ENCODE measurements at places on chromosomes 11 and 22.

GRCh38 chr11:3859373-3859881 is 4.0 kb downstream of the STIM1 start:
- DNase-seq, result no peak

- no peak for DNase-seq
These were observed 103.2 kb upstream of the GRK3 start for GRCh38 chr22:25461301-25461700.

DNA sequence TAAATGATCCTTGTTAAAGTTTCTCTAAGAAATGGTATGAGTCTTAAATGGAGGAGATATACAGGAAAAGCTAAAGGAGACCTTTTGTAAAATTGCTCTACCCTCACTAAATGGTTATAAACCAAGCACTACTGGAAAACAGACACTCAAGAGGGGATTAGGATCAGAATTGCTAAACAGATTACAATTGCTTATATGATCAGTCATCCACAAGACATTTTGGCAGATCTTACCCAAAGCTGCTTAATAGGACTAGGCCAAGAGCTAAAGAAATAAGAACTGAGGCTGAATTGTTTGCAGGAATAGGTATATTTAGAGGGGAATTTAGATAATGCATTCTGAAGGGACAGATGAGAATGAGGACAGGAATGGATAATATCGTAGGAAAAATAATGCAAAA is 9.5 kb downstream of the HARBI1 start:
- DNase-seq, result no peak

DNA sequence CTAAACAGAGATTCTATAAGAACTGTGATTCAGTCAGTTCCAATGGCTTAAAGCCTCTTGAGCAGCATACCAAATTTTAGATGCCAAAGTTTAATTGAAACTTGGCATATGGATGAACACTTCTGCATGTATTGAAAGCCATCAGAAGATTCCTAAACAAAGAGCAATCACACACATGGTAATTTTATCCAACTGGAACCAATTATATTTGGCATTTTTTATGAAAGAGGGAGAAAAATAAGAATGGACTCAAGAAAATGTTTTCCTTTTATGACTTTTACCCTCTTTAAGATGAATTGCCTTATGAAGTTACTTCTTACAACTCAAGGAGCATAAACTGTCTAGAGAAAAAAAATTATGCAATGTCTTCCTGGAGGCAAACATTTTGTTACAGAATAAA is 7.4 kb downstream of the TRPC6 start:
- no peak for DNase-seq

DNA sequence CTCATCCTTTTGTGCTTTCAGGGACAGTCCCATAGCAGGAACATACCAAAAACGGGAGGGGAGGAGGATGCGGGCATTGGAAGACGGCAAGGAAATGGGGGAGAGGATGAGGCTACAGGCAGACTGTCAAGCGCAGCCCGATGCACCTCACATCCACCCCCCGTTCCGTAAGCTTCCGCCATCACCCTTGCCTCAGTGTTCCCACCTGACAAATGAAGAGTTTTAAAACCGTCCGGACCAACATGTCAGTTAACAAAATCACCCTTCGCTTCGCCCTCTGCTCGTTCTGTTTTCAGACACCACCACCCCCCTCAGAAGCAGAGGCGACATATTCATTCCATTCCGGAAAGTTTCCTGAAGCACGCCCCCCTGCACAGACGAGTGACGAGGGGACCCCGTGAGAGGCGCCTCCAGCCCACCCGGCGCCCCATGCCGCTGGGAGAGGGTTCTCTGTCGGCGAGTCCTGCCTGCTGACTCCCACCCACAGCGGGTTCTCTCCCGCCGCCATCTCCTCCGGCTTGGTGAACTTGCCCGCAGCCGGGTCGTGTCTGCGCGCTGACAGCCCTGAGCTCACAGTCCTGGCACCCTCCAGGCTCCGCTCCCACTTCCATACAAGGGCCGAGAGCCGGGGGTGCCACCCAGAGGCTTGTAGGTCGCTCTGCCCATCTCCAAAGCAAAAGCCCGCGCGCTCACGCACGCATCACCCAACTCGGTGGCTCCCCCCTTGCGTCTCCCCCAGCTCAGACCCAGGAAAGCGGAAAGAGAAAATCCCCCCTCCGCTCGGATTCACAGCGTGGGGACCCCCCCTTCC is 1.5 kb downstream of the IGSF9B start:
- DNase-seq, result peak; percentile 39

DNA sequence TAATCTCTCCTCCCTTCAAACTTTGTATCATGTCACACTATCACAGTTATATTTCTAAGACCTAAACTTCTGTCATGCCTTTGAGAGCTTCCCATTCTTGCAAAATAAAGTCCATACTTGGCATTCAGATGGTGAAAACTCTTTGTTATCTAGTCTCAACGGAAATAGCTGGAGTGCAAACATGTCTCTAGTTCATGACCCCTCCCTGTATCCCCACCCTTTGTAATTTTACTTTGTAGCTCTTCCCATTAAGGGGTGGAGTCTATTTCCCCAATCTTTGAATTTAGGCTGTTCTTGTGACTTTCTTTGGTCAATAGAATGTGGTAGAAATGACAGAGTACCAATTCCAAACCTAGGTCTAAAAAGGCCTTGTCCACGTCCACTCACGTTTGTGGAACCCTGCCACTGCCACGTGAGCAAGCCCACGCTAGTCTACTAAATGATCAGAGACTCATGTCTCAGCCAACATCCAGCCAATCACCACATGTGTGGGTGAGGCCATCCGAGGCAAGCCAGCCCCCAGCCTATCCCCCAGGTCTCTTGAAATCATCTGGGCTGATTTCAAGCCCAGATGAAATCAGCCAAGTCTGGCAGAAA is 23.4 kb downstream of the SLN start:
- DNase-seq, result no peak

DNA sequence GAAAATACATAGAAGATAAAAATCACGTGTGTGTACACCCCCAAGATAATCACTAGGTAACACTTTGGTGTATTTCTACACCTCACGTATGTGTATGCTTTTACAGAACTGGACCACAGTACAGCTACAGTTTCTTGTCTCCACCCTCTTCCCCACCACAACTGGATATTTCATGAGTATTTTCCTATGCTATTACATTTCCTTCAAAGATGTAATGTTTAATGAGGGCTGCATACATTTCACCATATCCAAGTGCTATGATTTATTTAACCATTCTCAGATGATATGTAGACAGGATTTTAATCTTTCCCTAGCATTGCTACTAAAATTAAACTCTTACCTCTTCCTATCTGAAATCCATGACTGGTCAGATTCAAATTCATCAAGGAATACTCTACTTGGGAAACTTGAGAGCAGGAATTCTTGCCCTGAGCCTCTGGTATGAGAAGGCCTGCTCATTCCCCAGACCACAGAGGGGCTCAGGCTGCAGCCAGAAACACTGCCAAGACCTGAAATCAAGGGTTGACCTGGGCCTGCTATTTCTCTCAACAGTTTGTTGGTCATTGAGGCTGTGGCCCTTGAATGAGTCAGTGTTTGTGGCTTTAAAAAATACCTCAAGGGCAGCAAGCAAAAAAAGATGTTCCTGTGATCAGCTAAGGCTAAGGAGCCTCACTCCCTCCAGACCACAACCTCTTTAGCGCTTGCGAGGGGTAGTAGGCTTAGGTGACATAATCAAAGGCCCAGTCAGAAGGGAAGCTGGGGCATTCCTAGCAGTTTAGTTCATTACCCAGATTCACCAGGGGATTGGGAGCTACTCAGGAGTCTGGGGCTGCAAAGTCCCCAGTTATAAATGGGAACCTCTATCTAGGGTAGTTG is 55.5 kb downstream of the ABTB2 start:
- DNase-seq, result no peak

GRCh38 chr11:95469258-95469657 is 238.3 kb upstream of the SESN3 start:
- DNase-seq, result no peak

- no peak for DNase-seq
These were observed 47.3 kb downstream of the ARL14EP start for GRCh38 chr11:30370164-30370563.

GRCh38 chr22:39170825-39171622 is 18.5 kb upstream of the CBX7 start:
- DNase-seq, result peak; percentile 9

GRCh38 chr11:845872-846495 is 3.3 kb downstream of the TSPAN4 start:
- no peak for DNase-seq

DNA sequence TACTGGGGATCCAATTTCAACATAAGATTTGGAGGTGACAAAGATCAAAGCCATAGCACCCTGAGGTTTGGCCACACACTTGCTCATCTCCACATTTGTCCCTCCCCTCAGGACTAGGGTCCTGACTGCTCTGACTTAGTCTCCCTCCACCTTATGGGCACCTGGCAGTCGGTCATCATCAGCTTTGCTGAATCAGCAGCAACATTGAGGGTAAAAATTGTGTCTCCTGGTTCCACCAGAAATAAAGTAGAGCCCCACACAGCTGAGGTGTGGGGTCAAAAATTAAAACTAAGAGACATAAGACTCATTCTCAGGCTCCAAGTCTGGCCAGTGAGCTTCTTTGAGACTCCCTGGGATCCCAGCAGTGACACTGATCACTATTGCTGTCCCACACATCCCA is 56.2 kb downstream of the GGTLC2 start:
- DNase-seq, result no peak

DNA sequence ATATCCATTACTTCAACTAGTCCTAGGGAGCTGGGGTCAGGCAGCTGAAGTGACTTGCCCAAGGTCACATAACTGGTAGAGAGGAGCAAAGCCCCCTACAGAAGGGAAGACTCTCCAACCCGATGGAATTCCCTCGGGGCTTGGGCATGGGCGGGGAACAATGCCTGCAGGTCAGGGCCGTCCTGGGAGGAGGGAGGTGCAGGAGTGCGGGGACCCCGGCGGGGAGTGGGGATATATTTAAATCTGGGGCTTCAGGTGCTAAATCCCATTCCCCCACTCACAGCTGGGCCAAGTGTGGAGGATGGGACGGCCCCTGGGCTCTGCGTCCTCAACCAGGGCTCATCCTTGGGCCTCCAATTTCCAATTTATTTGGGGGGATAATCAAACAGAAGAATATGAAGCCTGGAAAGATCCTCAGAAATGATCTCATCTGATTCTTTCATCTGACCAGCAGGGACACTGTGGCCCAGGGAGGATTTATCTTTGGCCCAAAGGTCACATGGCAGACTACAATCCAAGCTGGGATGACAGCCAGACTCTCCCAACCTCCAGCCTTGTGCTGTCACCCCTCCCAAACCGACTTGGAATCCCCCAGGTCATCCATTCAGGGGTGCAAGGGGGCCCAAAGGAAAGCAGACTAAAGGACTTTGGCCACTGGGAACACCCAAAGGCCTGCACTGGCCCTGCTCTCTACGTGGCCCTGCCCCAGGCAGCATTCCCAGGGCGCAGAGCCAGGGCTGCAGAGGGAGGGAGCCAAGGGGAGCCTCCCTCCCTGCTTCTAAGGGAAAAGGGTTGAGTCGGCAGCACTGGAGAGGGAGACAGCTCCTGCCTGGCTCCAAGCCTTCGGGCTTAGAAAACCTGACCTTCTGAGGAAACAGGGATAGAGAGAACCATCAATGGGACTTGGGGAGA is 8.7 kb upstream of the C1QTNF6 start:
- DNase-seq, result peak; percentile 26

DNA sequence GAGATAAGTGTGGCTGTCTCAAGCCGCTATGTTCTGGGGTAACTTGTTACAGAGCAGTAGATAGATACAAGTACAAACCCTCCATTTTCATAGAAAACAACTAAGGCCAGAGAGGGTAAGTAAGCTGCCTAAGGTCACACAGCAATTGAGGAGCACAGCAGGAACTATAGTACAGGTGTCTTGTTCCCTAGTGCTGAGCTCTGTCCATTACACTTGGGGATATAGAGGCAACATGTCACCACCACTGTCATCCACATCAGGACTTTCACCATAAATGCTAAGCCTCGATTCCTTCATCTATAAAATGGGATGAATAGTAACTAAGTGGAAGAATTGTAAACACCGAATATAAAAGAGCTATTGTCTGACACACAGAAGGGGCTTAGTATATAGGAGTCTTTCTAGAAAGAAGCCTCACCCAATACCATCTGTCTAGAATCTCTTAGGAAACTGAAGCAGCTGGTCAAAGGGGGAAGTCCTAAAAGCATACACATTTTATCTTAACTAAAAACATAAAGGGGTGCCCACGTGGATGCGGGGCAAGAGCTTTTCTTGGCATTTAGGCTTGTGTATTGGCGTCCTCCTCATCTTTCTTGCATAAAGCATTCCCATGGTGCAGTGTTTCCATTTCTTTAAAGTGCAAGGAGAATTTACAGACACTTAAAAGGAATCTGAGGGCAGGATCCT is 93.8 kb upstream of the ALX4 start:
- DNase-seq, result no peak

GRCh38 chr11:69243496-69244200 is 50.3 kb upstream of the MYEOV start:
- DNase-seq, result no peak

GRCh38 chr22:43988960-43989359 is 33.7 kb downstream of the SAMM50 start:
- DNase-seq, result no peak

- DNase-seq, result no peak
These were observed 131.2 kb upstream of the B3GAT1 start for GRCh38 chr11:134543241-134543640.

- DNase-seq, result no peak
These were observed 1.4 kb upstream of the PRDM11 start for GRCh38 chr11:45145083-45145378.

DNA sequence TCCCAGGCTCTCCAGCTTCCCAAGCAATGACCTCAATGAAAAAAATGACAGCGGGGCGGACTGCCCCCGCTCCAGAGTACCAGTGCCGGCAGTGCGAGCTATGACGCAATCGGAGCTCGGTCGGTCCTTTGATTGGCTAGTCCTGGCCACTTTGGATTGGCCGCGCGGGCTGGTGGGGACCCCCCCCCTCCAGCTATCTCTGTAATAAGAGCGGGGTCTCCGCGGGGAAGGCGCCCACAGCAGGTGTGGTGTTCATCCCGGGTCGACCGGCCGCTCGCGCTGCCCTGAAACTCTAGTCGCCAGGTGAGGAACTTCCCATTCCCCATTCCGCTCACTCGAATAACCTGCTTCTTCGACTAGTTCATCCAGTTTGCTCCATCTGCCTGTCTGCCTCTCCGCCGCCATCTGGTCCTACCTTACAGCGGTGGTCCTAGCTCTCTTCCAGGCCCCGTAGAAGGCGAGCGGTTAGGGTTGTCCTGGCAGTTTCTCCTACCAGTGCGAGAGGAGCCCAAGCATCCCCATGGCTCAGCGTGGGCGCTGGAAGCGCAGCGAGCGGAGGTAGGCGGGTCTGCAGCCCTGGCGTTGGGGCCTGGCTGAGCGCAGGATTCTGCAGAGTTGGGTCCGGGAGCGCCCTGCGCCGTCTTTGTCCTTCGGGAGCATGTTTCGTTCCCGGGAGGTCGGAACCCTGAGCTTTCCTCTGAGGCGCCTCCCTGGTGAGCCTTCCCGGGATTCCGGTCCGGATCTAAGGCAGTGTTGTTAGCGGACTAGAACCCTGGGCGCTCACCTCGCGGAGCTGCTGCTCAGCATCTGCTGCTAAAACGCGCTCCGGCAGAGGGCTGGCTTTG is at the start of gene CALCB:
Gene CALCB, plus strand, starts transcription at position 233 of the 845 bp plus-strand sequence. CDS start 1,126 bp downstream, outside the sequence.
- DNase-seq, result no peak
